ENCODE measurements at places on chromosomes 7 and 10.

GRCh38 chr10:129658376-129659072, 191.5 kb downstream of the MGMT start:
- DNase-seq, result no peak

- no peak for DNase-seq
These were observed 39.0 kb upstream of the SLC16A12 start for GRCh38 chr10:89574368-89574767.

DNA sequence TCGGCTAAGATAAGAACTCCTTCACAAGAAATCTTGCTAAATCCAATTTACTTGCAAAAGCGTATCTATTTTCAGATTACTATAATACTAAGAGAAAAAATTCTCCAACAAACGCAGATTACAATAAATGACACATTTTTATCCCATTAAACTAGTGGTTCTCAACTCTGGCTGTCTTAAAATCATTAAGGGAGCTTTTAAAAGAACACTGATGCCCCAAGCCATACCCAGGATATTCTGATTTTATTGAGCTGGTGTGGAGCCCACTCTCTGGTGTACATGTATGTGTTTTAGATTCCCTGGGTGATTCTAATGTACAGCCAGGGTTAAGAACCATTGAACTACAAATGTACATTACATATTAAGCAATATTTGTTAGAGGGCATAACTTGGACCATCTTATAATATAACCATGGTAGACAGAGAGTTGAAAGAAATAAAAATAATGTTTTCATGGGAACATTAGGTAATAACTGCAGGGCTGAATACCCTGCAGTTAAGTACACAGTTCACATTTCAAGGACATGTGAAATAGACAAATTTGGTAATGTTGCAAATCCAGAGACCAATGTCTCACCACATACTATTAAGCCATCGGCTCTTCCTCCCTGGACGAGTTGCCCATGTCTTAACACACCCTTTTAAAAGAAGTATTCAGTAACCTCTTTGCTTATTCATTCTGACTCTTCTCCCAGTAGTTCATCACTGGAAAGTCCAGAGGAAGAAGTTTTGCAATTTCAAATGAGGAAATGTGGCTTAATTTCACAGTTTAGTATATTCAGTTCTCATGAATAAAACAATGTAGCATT, 6.2 kb downstream of the GSAP start:
- DNase-seq, result peak; percentile 72

DNA sequence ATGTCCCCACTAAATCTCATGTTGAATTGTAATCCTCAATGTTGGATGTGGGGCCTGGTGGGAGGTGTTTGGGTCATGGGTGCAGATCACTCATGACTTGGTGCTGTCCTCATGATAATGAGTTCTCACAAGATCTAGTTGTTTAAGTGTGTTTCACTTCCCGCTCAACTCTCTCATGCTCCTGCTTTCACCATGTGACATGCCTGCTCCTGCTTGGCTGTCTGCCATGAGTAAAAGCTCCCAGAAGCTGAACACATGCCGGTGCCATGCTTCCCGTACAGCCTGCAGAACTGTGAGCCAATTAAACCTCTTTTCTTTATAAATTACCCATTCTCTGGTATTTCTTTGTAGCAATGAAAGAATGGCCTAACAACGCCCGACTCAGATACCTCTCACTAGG, 6.2 kb upstream of the PSTK start:
- no peak for DNase-seq

DNA sequence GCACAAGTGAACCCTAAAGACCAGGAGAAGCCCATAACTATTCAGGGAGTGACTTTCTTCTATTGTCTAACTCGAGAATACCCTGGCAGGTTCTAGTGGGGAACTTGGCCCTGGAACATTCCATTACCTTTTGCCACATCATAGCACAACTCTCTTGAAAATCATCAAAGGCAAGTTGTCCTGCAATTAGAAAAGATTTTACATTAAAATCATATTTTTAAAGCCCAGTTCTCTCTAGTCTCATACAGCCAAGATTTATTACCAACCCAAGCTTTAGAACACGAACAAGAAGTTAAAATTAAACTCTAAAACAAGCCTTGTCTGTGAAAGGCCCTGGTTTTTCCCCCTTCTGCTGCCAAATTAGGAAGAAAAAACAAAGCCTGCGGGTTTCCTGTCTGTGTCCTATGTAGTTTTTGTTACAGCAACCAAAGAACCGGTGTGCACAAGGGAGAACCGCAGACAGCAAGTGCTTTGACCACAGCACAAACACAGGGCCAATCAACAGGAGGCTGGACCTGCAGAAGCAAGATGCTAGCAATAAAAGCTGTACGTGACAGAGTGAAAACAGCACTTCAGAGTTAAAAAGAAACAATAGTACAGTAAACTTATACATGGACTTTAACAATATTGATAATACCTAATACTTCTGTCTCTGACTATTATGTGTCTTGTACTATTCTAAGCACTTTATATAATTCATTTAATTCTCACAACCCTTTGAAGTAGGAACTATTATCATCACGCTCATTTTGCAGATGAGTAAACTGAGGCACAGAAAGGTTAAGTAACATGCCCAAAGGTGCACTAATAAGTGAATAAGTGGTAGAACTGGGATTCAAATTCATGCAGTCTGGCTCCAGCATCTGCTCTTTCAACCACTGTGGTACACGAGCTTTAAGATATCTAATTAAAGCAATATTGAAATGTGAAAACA, 65.8 kb downstream of the STK17A start:
- peak; percentile 45 for DNase-seq

GRCh38 chr10:30463944-30464451, 30.0 kb downstream of the MAP3K8 start:
- DNase-seq, result no peak

DNA sequence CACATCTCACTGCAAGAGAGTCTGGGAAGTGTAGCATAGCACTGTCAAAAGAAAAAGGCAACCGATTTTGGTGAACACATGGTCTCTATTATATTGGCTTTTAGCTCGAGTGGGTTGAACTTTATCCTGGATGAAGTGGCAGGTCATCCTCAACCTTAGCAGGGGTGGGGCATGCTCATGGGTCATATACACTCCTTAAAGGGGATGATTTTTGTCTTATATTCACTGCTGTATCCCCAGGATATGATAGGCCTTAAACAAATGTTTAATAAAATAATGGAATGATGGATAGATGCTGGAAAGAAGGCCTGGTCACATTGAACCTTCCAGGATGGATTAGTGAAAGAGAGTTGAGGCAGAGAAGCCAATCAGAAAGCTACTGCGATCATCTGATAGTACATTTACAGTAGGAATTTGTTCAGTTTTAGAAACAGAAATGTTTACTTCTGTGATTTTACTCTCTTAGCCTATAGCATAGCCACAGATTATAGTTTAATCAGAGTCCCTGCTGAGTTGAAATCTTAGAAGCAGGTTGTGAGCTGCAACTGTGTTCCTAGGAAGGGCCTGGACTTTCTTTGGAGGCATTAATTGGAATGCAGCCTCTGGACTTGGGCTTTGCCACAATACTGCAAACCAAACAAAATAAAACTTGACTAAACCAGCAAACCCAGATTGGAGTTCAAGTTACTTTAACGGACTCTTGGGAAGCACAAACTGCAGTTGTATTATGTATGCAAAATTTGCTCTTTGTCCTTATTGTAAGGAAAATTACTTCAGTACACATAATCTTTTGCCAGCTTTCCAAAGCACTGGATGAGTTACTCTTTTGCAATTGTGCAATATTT, 138.3 kb downstream of the BMPER start:
- no peak for DNase-seq

DNA sequence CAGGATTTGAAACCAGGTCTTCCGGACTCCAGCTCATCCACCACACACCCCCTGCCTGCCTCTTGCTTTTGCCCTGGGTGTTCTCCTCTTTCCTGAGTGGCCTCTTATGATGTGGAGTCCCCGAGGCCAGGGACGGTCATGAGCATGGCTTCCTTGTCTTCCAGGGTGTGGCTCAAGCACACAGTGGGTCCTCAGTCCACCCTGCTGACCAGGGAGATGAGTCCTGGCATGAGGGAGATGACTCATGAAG, 32.8 kb downstream of the DNAJB12 start:
- no peak for DNase-seq

GRCh38 chr7:36961097-36961496, 236.8 kb upstream of the AOAH start:
- DNase-seq, result no peak

DNA sequence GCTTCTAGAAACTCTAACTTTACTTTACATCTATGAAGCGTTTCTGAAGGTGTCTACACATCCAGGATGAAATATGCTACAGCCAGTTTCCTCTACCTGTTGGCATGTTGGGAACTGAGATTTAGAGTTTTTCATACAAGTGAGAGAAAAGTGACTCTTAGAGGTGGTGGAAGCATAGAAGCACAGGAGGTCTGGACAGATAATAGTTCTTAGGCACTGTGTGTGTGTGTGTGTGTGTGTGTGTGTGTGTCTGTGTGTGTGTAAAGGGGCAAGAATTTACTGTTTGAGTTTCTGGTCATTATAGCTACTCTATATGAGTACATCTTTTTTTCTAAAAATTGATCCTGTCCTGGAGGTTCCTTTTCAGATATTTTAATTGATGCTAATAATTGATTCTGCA, 110.7 kb upstream of the MTPN start:
- no peak for DNase-seq

DNA sequence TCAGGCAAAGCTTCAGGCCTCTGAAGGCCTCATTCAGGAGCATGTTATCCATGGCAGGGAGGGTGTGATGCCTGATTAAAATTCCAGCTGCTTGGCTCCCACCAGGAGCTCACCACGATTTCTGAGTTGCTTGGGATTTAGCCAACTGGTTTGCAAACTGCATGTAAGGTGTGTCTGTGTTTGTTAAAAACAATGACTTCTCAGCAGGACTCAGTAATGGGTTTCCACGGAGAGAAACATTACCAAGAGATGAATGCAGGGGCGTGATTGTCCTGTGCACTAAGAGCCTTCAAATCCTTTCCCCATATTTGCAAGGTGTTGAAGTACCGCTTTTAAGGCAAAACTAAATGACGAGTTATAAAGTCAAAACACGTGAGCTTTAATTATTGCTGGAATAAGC, 88.8 kb upstream of the BTBD16 start:
- DNase-seq, result no peak

DNA sequence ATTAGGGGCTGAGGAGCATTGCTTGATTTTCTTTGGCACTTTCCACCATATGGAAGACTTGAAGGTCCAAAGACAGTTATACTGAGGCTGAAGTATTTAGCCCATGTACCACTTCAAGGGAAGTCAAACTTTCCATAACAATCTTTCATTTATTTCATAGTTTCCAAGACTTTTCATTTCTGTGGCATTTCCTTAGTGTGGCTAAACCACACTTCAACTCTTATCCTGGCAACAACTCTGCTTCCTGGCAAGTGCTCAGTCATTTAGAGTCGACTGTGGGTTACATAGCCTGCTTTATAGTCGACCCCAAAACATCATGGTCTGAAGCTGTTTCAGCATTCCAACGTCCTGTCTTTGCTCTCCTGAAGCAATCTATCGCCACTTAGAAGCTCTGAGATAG, 343.0 kb upstream of the SEMA3D start:
- DNase-seq, result peak; percentile 52

DNA sequence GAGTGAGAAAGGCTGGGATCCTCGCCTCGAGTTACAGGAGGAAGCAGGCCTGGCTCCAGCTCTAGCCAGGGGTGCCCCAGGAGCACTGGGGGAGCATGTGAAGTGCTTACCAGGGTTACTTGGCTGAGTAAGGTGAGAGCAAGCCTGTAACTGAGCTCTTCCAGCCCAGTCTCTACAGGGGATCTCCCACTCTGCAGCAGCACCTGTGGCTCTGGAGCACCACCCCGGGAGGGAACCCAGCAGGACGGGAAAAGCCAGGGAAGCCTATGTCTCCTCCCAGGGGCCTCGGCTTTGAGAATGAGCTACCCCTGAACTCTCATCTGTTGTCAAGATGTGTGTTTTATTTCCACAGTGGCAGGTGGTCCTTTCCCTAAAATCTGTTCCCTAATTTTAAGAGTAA, 10.6 kb downstream of the LRRC20 start:
- no peak for DNase-seq

DNA sequence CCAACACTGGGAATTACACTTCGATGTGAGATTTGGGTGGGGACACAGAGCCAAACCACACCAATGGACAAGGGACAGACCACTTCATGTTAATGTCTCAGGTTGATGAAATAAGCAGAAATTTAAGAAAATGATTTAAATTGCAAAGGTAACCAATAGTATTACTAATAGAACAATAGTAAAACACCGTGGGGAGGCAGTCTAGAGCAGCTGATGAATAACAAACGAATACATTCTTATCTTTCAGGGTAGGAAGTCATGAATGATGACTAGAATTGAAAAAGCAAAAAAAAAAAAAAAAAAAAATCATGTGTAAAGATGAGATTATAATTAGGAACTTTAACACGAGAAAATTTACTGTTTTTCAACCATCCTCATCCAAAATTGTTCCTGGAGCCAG, 171.9 kb upstream of the TEX47 start:
- no peak for DNase-seq

DNA sequence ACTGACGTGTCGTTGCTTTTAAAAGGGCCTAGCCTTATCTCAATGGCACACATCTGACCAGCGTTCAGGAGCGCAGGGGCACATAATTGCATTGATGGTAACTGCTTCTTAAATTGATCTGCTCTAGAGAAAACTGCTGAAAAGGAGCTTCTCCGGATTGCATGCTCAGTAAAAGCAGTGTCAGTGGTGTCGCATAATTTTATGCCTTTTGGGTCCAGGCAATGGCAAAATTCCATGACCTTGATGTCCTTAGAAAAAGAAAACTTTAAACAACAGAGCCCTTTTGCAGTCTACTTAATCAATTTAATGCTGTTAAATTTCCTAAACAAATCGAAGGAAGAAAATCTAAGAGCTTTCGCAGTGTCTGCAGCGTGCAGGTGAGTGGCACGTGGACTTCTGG, 75.7 kb downstream of the PTPRE start:
- no peak for DNase-seq

DNA sequence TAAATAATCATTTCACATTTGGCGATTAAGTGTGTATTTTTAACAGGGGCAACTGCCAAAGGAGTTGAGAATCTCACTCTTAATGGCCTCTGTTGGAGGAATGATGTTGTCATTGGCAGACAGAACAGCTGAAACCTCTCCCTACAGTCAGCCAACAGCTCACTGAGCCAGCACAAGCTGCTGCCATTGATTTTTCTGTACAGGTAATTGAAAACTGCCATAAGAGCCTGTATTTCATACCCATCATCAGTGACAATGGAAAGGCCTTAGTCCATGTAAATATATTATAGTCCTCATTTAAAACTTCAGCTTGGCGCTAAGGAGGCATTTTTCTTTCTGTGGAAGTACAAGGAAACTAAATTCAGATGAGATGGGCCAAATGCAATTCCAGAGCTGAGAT, 28.1 kb upstream of the PTN start:
- no peak for DNase-seq

All from AG20443 (cell line).